ENCODE measurements at places on chromosomes 5 and 9.

DNA sequence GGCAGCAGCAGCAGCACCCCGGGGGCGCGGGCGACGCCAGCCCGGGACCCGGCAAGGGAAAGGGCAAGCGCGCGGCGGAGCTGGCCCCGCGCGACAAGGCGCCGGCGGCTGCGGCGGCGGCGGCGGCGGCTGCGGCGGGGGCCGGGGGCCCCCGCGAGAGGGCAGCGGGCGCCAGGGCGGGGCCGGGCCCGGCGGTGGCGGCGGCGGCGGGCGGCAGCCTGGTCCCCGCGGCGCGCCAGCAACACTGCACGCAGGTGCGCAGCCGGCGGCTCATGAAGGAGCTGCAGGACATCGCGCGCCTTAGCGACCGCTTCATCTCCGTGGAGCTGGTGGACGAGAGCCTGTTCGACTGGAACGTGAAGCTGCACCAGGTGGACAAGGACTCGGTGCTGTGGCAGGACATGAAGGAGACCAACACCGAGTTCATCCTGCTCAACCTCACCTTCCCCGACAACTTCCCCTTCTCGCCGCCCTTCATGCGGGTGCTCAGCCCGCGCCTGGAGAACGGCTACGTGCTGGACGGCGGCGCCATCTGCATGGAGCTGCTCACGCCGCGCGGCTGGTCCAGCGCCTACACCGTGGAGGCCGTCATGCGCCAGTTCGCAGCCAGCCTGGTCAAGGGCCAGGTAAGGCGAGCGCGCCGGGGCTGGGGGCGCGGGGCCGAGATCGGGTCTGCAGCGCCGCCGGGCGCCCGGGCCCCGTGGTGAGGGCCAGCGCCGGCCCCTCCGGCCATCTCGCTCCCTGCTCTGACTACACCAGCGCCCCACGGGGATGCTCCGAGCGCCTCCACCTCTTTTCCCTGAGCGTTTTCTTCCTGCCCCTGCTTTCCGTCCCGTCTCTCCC is at the start of gene UBE2QL1:
TSS of gene UBE2QL1 (plus strand) at position 238 of the 843 bp plus-strand sequence. CDS start at position 273, 35 bp downstream.
- DNase-seq: no peak

DNA sequence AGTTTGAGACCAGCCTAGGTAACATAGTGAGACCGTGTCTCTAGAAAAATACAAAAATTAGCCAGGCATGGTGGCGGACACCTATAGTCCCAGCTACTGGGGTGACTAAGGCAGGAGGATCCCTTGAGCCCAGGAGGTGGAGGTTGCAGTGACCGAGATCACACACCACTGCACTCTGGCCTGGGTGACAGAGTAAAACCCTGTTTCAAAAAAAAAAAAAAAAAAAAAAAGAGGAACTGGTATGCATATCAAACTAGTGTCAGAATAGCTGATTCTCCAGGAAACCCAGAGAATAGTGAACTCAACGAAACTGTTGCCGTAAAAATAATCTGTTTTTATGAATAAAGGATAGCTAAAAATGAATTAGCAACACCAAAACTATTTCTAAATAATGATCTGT is 126.6 kb upstream of the BASP1 start:
- no peak for DNase-seq

GRCh38 chr5:43039471-43040286 is 440 bp downstream of the ANXA2R start:
- peak; percentile 84 for DNase-seq

- no peak for DNase-seq
Observed at GRCh38 chr9:13354733-13355132, 75.2 kb upstream of the MPDZ start.

GRCh38 chr5:153659039-153659736 is 168.7 kb downstream of the GRIA1 start:
- DNase-seq: no peak

GRCh38 chr5:72767289-72768010 is 49.0 kb upstream of the TNPO1 start:
- DNase-seq: peak; percentile 76

- no peak for DNase-seq
Observed at GRCh38 chr9:93958819-93959682, 3.9 kb upstream of the BARX1 start.

DNA sequence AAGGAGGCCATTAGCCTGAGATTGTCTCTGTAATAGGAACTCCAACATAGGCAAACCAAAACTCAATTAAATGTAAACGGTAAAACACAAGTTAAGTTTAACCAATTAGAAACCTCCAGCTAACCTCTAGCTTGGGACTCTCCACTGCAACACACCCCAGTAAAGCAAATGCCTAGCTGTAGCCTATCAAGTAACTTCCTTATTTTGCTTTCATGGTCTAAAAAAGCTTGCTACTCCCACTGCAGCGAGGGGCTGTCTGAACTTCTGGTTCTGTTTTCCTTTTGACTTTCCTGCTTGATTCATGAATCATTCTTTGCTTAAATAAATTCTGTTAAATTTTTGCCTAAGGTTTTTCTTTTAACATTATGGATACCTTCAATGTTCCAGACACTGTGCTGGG is 24.4 kb upstream of the C5orf46 start:
- no peak for DNase-seq

GRCh38 chr9:93005876-93006275 is 52.6 kb upstream of the SUSD3 start:
- no peak for DNase-seq

DNA sequence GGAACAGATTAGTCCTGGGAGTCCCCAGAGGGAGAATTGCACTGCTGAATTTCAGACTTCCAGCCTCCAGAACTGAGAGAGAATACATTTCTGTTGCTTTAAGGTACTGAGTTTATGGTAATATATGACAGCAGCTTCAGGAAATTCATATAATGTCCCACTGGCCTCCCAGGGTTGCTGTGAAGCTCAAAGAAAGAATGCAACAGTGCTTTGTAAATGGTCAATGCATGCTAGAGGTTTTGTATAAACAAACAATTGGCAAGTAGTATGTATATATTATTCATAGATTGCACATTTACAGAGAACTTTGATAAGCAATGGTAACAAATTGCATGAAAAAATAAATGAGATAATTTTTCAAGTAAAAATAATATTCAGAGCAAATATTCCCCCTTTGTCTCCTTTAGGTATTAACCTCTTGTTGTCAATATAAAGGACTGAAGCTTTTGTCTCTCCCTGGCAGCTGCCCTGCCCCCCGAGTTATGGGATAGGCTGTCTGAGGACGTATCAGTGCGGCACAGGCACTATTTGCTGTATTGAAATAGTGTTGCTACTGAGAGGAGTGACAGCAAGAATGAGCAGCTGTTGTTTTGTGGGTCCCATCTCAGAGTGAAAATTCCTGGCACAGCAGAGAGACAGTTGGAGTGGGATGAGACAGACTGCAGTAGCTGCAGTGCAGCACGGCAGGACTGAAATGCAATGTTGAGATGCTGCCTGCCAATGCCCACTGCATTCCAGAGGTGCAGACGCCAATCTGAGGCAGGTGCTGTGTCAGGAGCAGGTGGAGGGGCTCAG is 194.2 kb upstream of the GLRA1 start:
- DNase-seq: no peak

GRCh38 chr9:122506964-122507363 is 3.6 kb upstream of the OR1J2 start:
- DNase-seq: no peak

DNA sequence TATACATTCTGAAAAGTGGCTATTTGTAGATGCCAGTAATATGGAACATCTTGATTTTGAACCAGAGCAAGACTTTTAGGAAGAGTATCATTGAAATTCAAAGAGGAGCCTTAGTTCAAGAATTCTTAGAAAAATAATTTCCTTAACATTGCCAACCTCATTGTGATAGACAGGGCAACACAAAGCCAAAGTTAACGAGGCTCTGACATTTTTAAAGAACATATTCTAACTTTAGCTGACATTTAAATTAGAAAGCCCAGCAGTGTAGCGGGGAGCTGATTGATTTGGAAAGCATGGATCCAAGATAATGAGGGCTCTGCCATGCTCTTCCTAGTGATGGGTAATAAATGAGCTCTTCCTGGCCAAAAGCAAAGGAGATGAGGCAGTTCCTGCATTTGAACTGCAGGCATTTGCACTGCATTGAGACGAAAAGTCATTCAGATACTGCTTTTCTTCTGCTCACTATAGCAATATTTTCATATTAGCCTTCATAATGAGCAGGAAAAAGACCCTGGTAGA is 325.0 kb downstream of the ARHGEF28 start:
- DNase-seq: no peak

DNA sequence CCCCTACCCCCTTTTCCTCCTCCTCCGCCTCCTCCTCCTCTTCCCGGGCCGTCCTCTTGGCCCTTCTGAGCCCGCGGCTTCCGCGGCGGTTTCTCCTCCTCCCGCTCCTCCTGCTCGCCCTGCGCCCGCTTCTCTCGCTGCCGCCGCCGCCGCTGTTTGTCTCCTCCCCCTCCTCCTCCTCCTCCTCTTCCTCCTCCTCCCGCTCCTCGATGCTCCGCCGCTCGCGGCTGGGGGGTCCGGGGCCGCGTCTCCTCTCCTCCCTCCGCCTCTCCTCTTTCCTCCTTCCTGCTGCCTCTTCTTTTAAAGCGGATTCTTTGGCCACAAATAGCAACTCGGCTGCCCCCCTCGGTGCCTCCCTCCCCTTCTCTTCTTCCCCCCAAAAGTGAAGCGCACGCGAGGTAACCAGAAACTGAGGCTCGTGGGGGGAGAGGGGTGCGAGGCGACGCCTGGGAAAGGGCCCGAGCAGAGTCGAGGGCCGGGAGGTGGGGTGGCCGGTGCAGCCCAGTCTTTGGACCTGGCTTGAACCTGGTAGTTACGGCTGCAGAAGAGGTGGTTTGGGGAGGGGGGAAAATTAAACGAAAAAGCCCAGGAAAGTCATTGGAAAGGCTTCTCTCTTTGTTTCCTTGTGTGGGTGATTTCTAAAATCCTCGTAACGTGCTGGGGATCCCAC is 1058.5 kb upstream of the DMAC1 start:
- peak; percentile 6 for DNase-seq

DNA sequence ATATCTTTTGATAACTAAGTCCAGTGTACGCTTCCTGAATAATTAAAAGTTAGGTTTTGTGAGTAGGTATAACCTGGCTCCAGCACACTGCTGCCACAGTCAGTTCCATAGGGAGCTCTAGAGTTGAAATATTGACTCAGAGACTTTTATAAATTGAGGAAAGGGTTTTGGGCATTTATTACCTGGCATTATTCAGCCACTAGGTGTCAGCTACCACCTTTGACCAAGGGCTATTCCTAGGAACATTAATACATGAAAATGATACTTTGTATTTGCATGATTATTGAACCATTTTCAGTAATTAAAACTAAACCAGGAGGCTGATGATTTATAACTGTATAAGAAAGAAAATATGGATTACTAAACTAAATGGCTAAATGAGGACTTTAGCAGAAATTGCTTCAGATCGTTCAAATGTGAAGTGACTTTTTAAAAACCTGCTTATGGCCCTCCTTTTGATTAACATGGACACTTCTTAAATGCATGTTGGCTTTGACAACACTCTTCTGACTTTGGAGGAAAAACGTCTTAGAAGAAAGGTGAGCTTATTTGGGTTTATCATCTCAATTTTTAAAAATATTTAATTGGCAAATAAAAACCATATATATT is 83.0 kb downstream of the SMC2 start:
- DNase-seq: peak; percentile 46

- no peak for DNase-seq
Observed at GRCh38 chr5:35031276-35031675, 16.5 kb downstream of the AGXT2 start.

GRCh38 chr9:90027296-90027790 is 422.5 kb downstream of the GADD45G start:
- DNase-seq: no peak

GRCh38 chr9:20307621-20308020 is 314.7 kb downstream of the MLLT3 start:
- DNase-seq: no peak

DNA sequence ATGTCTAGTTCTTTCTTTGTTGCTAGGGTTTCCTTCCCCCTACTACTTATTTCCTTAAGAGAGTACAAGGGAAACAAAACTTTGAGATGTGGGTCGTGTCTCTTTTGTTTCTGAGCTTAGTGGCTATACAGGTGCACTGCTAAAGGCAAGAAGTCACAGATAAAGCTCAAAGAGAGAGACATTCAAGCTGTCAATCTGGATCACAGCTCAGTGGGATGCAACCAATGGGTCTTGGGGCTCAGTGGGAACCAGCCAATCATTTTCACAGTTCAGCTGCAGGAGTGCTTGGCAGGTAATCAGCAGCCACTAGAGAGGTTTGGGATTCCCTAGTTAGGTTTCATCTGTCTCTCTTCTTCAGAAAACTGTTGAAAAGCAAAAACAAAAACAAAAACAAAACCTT is 135.4 kb upstream of the SGCD start:
- no peak for DNase-seq

DNA sequence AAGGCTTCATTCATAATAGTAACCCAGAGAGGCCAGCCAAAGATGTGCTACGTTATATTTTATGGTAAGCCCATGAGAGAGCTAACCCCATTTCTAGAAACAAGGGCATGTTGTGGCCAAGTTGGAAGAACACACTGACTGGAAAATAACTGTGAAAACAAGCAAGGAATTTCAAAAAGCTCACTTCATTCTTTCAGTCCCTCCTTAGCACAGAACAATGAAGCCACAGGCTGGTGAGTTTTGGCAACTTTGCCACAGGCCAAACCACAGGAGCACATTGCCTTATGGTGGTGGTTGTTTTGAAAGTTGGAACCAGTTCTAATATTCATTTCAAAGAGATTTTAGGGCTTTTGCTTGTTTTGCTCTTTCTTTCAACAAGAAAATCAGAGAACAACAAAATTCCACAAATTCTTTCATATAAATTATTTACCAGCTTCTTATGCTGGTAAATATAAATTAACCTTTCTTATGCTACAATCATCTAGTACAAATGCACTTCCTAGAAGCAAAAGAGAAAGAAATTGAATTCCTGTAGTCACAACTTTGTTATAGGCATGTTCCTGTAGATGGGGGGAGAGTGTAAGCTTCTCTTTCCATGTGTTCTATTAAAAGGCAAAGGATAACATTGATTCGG is 225.4 kb upstream of the RFX3 start:
- DNase-seq: peak; percentile 46

- peak; percentile 34 for DNase-seq
Observed at GRCh38 chr9:38687389-38687842, 32.5 kb downstream of the FAM240B start.

DNA sequence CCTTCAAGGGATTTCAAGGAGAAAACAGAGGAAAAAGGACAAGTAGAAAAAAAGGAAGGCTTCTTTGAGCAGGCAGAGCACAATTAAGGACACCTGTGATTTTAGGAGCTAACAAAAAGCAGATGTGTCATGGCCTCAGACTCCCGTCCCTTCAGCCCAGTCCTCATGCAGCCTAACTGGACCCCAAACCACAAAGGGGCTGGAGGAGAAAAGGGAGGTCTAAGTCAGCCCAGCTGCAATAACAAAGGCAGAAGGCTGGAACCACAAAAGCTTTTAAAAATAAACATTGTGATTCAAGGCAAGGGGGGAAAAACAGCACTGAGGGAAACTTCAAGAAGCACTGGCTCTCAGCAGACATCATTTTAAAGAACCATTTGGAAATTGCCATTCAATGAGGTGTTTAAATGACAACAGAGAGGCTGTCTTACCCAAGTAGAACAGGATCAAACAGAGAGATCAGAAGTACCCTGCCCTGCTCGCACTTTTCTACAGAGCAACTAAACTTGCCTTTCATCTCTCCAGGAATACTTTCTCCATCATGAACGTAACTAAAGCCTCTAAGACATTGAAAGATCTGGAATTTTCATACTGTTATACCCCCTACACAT is 89.3 kb downstream of the SEMA5A start:
- DNase-seq: no peak
